ENCODE measurements at places on chromosomes 6 and 20. TPM values are rescaled to one million over a fixed set of nuclear protein-coding genes. Genes with fewer than 3 reads are reported as not detected.

The EYS gene
- total RNA-seq: not detected

The ACOT13 gene
- total RNA-seq: 48.0 TPM

The MATN4 gene
- total RNA-seq: not detected

The HLA-DQB2 gene
- total RNA-seq: not detected

The SLC35D3 gene
- total RNA-seq: not detected

The UBE2J1 gene
- 43.8 TPM for total RNA-seq

The DLK2 gene
- total RNA-seq: 3.1 TPM

The NRN1 gene
- total RNA-seq: not detected

The ZNF334 gene
- not detected for total RNA-seq

The OVOL2 gene
- total RNA-seq: not detected

The FRK gene
- total RNA-seq: 0.14 TPM

The PM20D2 gene
- total RNA-seq: 42.2 TPM

The LY6G6D gene
- not detected for total RNA-seq

The BPIFB4 gene
- not detected for total RNA-seq

The BPIFB6 gene
- total RNA-seq: not detected

The SCRT2 gene
- total RNA-seq: not detected

The USP49 gene
- total RNA-seq: 4.7 TPM

The TP53TG5 gene
- not detected for total RNA-seq

The SF3B5 gene
- total RNA-seq: 214 TPM

The SLC17A2 gene
- total RNA-seq: not detected

GRCh38 chr6:134003542-134003951, 48.9 kb downstream of the SLC2A12 start:
- no peak for DNase-seq

DNA sequence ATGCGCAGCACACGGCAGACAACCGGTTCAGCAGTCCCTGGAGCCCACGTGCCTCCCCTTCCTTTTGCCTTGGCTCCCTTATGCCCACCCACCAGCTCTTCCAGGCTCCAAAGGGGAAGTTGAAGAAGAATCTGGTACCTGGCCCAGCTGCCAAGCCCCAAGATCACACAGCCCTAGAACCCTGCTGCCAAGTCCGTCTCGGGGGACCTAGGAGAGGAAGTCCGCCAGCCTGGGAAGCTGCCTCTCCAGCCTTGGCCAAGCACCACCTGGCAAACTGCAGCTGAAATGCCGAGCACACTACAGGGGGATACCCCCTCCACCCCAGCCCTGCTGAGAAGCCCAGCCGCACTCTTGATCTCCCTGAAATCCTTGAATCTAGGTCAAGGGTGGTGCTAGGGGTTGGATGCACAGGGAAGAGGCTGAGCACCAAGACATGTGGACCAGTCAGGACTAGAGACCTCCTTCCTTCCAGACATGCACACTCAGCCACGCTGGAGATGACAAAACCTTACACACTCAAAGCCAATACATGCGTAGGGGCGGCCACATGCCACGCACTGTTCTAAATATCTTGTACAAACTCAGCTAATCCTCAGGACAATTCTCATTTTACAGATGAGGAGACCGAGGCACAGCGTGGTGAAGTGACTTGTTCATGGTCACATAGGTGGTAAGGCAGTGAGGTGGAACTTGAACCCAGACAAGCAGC, 124.1 kb downstream of the PREX1 start:
- DNase-seq: no peak

GRCh38 chr6:118249680-118250079, 298.4 kb upstream of the PLN start:
- no peak for DNase-seq

DNA sequence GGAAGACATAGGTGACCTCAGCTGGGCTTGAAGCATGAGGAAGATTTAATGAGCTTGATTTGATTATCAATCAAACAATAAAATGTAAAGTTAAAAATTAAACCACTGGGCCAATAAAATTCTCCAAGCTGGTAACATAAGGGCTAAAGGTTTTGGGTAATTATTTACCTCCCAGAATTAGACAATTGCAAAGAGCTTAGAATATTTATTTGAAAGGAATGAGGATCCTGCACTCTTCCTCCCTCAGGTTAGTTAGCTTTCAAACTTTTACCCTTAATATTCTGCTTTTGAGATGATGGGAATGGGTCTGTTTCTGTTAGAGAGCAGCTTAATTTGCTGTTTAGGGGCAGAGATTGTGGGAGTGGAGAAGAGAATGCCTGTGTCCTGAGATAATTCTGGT, at the start of gene SLC17A4:
Gene SLC17A4 (plus strand): TSS at position 208 of the 400 bp plus-strand sequence. CDS start 7,221 bp downstream, outside the sequence.
- DNase-seq: no peak

DNA sequence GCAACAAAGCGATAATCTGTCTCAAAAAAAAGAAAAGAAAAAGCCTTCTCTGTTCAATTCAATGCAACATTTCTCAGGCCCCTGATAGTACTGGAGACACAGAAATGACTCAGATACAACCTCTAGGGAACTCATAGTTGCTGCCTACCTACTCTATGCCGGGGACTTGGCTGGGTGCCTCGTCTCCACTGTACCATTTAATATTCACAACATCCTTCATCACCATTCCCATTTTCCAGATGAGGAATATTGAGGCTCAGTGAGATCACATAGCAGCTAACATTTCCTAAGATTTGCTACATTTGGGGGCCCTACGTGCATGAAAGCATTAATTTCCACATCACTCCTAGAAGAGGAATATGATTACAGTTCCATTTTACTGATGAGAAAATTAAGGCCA, 7.5 kb downstream of the NOL4L start:
- no peak for DNase-seq

DNA sequence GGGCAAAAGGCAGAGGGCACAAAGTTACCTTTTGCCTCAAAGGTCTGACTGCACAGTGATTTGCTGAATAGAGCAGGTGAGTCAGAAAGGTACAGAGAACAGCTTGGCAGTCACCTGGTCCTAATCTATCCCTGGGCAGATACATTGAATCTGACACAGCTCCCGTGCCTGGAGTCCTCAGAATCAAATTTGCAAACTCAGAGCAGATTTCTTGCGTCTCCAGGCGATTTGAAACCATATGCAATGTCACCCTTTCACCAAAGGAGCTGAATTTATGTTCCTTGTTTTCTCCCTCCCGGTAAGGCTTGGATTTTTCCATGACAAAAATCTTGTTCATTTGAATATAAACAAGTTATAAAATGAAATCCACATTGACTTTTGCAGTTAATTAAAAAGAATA, 81.6 kb upstream of the SNAP25 start:
- DNase-seq: no peak

GRCh38 chr6:160030103-160030502, 61.2 kb downstream of the IGF2R start:
- DNase-seq: peak; percentile 13

DNA sequence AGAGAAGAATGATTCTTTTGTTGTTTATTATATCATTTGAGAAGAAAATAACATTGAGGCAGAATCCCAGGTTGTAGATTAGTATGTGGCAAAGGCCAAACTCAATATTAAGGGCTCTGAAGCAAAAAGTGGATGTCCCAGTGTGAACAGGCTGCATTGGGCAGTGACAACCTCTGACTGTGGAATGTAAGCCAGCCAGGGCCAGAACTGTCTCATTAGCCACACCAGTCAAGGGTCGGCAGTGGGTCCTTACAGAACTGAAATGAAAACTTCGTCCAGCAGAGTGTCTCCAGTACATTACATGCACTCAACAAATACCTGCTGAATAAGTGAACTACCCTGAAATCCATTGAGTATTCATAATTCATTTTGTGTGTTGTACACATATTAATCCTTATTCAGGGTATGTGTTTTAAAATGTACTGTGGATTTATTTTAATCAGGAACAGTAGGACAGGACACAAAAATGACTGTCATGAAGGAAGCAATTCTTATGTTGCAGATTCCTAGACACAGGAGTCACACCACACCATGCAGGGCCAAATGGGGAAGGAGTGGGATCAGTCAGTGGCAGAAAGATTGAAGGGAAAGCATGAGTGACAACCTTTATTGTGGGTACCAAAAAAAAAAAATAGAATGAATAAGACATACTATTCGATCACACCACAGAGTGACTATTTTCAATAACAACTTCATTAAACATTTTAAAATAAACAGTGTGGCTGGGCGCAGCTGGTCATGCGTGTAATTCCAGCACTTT, 64.9 kb upstream of the UTRN start:
- DNase-seq: no peak

GRCh38 chr6:111027219-111027618, 45.4 kb downstream of the RPF2 start:
- no peak for DNase-seq

- no peak for DNase-seq
Observed at GRCh38 chr20:47220161-47220582, 136.3 kb downstream of the ZMYND8 start.

- DNase-seq: no peak
Observed at GRCh38 chr6:90544081-90544480, 42.8 kb downstream of the MAP3K7 start.

GRCh38 chr6:29992807-29993206, 50.5 kb downstream of the HLA-A start:
- DNase-seq: no peak

DNA sequence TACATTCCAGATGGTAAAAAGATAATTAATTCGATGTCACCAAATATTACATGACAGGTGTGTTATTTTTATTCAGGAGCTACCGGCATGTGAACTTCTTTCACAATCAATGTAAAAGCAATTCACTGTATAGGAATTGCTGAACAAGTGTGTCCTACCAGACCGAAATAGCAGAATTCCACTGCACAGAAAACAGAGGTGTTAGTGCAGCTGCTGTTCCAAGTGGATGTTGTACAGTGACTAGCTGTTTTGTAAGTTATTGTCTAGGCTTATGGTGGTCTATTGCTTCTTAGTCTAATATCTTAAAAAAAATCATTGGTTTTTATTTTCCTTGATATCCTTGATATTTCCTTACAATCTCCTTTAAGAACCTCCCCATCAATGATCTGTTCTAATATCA, 107.4 kb downstream of the COL19A1 start:
- DNase-seq: peak; percentile 15

- DNase-seq: no peak
Observed at GRCh38 chr6:142376800-142377496, 75.1 kb downstream of the ADGRG6 start.

GRCh38 chr6:31898383-31899011, 999 bp upstream of the EHMT2 start:
- peak; percentile 90 for DNase-seq

DNA sequence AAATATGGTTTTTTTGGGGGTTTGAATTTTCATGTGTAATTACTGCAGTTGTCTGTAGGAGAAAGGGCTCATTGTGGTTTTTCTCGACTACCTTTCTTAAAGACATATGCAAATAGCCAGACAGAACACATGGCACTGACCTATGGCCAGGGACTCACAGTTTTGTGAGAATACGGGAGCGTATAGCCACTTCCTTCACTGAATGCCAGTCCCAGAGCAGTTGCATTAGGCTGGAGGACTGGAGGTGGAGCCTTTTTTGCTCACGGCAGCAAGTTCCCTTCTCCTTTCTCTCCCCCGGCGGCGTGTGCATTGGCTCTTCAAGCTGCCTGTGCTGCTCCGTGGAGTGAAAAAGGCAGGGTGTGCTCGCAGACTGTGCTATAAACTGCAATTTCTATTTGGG, 114.9 kb downstream of the AKAP7 start:
- DNase-seq: peak; percentile 60

- no peak for DNase-seq
Observed at GRCh38 chr20:575230-575629, 31.6 kb upstream of the CSNK2A1 start.

- no peak for DNase-seq
Observed at GRCh38 chr6:88636871-88637270, 326.5 kb downstream of the RNGTT start.

DNA sequence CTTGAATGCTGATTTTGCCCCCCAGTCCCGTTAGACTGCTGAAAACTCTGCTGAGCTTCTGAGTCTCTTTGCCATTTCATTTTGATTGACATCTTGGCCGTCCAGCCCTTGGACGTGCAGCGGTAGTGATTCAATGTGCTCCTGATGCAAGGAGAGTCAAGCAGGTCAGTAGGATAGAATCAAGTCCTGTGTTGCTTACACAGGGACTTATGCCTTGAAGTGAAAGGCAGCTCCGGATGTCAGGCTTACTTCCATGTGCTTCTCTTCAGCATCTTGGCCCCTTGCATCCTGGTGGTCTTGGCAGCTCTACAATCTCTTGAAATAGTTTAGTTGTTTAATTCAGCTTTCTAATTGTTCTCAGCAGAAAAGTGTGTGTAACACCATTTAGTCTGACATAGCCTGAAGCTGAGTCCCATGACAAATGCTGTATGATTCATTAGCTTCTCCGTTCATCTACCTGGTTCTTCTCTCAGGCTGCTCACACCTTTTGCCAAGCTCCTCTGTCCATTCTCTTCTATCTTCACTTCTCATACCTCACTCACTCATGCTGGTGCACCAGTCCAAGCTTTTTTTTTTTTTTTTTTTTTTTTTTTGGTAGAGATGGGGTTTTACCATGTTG, 76.0 kb downstream of the EZR start:
- no peak for DNase-seq

- DNase-seq: peak; percentile 72
Observed at GRCh38 chr20:62159839-62160238, 16.3 kb downstream of the SS18L1 start.

DNA sequence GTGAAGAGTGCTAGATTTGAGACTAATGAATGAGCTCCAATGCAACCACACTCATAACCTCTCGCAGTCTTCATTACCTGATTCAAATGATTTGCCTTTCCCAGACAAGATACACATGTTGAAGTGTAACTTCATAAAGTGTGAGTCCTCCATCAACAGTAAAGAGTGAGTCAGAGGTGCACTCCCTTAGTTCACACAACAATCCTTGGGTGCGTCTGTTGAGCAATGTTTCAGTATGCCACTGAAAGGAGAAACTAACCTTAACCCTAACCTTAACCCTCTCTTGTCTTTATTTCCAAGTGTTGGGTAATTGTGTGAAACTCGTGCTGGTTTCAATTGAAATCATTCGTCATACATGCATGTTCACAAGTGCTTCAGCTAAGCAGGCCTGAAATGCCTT, 21.0 kb upstream of the RIN2 start:
- DNase-seq: no peak

DNA sequence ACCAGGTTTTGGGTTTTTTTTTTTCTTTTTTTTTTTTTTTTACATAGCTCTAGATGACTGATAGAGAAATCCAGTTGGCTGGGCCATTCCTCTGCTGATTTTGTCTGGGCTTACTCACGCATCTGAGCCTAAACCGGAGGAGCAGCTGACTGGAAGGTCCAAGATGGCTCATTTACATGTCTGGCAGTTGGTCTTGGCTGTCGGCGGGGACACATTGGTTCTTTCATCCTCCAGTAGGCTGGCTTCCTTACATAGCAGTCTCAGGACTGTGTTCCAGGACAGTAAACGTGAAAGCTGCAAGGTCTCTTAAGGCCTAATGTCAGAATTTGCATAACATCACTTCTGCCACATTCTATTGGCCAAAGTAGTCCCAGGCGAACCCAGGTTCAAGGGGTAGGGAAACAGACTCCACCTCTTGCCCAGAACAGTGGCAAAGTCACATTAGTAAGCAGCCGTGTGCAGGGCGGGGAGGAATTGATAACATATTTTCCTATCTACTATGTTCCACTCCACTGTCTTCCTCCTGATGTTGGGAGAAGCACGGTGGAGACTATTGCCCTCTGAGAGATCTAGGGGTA, 87.0 kb downstream of the CDH22 start:
- DNase-seq: peak; percentile 91

- DNase-seq: no peak
Observed at GRCh38 chr6:119627908-119628669, 278.5 kb upstream of the MAN1A1 start.

GRCh38 chr6:11207199-11207968, 25.1 kb downstream of the NEDD9 start:
- no peak for DNase-seq
